Motor neuron (in vitro differentiated cells): ENCODE measurements at places on chromosomes 3 and 15.

DNA sequence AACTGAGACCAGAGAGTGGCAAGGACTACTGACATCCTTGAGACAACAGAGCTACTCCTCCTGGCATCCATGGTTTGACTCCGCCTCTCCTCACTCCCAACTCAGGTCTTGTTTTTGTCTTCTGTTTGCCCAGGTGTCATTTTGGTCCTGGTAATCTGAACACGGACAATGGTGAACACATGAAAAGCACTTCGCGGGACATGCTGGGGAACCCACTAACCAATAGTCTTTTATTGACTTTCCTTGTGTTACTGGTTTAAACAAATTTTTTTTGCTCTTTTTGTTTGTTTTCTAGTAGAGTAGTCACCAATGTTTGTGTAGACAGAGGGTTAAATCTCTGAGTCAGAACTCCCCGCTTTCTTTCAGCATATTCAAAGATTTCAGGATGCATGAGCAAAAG lies 38.4 kb downstream of the LARP6 start:
- no peak for ATAC-seq

- no peak for ATAC-seq
These were observed 61.9 kb upstream of the SKIL start for GRCh38 chr3:170295586-170295985.

- no peak for ATAC-seq
These were observed 43.5 kb downstream of the SLC41A3 start for GRCh38 chr3:126040386-126040785.

DNA sequence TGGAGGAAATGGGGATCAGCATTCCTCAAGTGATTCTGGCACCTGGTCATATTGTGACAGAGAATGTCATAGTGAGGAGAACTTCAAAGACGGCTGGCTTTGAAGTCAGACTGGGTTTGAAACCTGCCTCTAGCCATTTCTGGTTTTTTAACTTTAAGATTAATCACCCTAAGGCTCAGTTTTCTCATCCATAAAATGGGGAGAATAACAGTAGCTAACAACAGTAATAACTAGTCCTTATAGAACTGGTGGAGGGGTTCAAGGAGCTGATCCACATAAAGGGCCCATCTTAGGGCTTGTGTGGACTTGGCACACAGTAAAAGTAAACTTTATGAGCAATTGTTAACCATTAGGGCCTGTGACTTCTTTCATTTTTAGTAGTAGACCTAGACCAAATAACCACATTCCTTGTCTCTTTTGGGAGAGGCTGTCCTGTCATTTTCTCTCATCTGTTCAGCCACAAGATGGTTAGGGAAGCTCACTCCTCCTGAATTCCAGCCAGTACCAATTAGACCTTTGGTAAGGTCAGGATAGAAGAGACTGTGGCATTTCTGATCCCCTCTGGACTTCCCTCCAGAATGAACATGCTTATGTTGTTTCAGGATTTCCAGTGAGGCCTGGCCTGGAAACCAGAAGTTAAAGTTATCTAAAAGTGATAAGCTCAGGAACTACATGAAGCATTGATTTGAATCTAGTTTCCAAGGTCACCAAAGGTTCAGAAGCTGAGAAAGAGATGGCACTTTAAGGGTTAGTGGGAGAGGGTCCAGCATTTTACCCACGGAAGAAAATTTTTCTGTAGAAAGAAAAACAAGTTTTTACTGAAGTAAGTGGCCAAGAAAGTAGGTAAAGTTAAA lies 159.3 kb upstream of the DPH6 start:
- ATAC-seq, result no peak

DNA sequence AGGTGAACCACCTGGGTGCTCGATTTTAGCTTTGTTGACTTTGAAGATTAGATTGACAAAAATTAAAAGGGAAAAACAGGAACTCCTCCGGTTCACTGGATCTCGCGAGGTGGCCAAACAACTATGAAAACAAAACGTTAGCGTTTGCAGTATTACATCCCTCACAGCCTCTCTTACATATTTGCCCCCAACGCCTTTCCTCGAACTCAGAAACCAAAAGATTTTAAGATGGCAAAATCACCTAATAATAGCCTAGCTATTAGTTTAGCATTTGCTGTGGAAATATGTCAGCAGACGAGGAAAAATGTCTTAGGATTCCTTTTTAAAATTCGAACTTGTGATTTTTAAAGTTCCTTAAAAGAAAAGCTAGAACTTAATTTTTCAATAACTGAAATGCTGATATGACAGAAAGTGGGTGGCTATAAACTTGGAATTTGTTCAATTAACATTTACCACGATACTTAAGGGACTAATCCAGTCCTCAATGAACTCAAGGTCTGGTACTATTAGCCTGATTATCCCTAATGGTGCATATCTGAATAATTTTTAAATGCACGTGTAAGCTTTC lies 491 bp upstream of the SENP7 start:
- peak; percentile 27 for ATAC-seq

DNA sequence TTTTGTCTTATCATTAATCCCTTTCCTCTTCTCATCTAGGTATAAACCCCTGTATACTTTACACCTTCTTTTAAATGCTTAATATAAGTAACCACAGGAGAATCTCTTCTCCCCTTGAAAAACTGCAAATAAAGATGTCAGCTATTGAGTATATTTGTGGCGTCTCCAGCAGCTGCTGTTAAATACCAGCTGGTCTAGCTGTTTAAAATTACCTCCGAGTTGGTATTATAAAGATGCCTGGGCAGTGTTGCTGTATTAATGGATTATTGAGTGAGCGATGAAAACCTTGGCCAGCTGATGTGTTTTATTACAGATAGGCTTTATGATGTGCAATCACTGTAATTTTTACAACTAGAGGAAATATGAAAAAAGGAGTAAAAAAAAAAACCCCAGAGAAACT lies 388.1 kb downstream of the TBC1D5 start:
- no peak for ATAC-seq

- ATAC-seq, result no peak
These were observed 4.6 kb downstream of the ANAPC13 start for GRCh38 chr3:134481166-134481565.

GRCh38 chr15:90031231-90031791 lies 30.2 kb downstream of the ZNF710 start:
- no peak for ATAC-seq

DNA sequence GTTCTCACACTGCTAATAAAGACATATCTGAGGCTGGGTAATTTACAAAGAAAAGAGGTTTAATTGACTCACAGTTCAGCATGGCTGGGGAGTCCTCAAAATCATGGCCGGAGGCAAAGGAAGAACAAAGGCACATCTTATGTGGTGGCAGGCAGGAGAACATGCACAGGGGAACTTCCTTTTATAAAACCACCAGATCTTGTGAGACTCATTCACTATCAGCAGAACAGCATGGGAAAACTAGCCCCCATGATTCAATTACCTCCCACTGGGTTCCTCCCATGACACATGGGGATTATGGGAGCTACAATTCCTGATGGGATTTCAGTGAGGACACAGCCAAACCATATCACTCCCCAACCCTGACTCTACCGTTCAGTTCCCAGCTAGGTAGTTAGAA lies 59.7 kb upstream of the MINAR1 start:
- no peak for ATAC-seq
